ENCODE measurements at places on chromosomes 1 and 21. TPM values are rescaled to one million over a fixed set of nuclear protein-coding genes. Genes with fewer than 3 reads are reported as not detected.

Gene SLC50A1
- 37.2 TPM for total RNA-seq

- H3K4me1 ChIP-seq = no peaks in the 10 kb centered on the region
- DNase-seq = no peak
- H3K36me3 ChIP-seq = no peaks in the 10 kb centered on the region
- no peak overlapping the region for H3K4me3 ChIP-seq
- no peaks in the 10 kb centered on the region for H3K27me3 ChIP-seq
Measured at GRCh38 chr1:179547021-179547535, 28.7 kb downstream of the NPHS2 start.

Gene AIM2
- 4.2 TPM for total RNA-seq

Gene GPA33
- 2.2 TPM for total RNA-seq

- no peaks in the 10 kb centered on the region for H3K4me1 ChIP-seq
- no peak overlapping the region for H3K27ac ChIP-seq
- peaks cover 6% of the 10 kb centered on the region for H3K36me3 ChIP-seq
- no peaks in the 10 kb centered on the region for H3K27me3 ChIP-seq
Measured at GRCh38 chr1:185463011-185463410, 146.0 kb upstream of the IVNS1ABP start.

Gene DNAH14
- 0.40 TPM for total RNA-seq

Gene SPRR5
- total RNA-seq = not detected

Gene FCRL2
- total RNA-seq = not detected

- no peak overlapping the region for H3K27ac ChIP-seq
- no peak overlapping the region for H3K4me3 ChIP-seq
Measured at GRCh38 chr1:16986113-16986512, 5.7 kb upstream of the MFAP2 start.

Gene NUAK2
- total RNA-seq = 12.1 TPM

- H3K27me3 ChIP-seq = peaks cover 2% of the 10 kb centered on the region
- H3K4me1 ChIP-seq = no peaks in the 10 kb centered on the region
- H3K36me3 ChIP-seq = no peaks in the 10 kb centered on the region
- no peak overlapping the region for H3K27ac ChIP-seq
- H3K4me3 ChIP-seq = no peak overlapping the region
- no peak for DNase-seq
Measured at GRCh38 chr1:9503001-9503675, 36.1 kb upstream of the SLC25A33 start.

Gene RAB3B
- total RNA-seq = 0.02 TPM

- no peak for DNase-seq
- H3K27ac ChIP-seq = no peak overlapping the region
- peaks cover 5% of the 10 kb centered on the region for H3K4me1 ChIP-seq
- H3K4me3 ChIP-seq = no peak overlapping the region
- H3K27me3 ChIP-seq = peaks cover 31% of the 10 kb centered on the region
- no peaks in the 10 kb centered on the region for H3K36me3 ChIP-seq
Measured at GRCh38 chr1:152190589-152190988, 31.6 kb upstream of the RPTN start.

Measured in activated CD4-positive, alpha-beta T cell treated with anti-CD3 and anti-CD28 coated beads, Interleukin-2, amount 10 ng/mL, durations not matched to agents 7 days and 5 days (primary cell).